ENCODE measurements at places on chromosomes 6 and 20.

DNA sequence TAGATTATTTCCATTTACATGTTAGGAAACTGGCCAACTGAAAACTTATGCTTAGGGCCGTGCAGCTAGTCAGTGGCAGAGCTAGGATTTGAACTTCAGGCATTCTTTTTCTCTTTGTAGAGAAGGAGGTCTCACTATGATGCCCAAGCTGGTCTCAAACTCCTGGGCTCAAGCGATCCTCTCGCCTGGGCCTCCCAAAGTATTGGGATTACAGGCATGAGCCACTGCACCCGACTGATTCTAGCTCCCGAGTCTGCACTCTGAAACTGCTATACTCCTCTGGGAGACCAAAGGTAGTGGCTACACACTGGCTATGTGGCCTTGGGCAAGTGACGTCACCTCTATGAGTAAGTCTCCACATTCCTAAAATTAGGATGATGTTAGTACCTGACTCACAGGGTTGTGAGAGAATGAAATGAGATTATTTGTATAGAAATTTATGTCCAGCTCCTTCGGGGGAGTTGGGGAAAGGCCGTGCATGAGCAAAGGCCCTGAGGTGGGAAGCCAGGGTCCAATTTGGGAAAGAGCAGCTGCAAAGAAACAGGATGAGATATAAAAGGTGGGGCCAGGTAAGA lies 6.4 kb downstream of the PLTP start:
- no peak for DNase-seq

- no peak for DNase-seq
These were observed 8.3 kb downstream of the CD109 start for GRCh38 chr6:73704260-73704659.

- no peak for DNase-seq
These were observed 59.5 kb downstream of the NINL start for GRCh38 chr20:25525867-25526266.

DNA sequence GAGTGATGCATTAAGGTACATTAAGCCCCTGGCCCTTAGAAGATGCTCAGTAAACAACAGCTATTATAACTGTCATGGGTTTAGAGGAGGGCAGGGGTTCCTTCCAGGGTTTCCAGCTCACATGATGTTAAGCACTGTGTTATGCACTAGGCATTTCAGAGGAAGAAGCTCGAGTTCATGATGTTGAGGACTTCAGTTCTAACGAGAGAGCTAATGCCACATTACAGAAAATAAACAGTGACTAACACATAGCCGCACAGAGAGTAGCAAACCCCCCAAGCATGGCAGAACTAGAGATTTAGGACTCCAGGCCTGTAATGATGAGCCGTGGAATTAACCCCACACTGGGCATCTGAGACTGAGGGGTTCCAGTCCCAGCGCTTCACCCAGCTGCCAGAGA lies 105.2 kb downstream of the UNC5CL start:
- no peak for DNase-seq

DNA sequence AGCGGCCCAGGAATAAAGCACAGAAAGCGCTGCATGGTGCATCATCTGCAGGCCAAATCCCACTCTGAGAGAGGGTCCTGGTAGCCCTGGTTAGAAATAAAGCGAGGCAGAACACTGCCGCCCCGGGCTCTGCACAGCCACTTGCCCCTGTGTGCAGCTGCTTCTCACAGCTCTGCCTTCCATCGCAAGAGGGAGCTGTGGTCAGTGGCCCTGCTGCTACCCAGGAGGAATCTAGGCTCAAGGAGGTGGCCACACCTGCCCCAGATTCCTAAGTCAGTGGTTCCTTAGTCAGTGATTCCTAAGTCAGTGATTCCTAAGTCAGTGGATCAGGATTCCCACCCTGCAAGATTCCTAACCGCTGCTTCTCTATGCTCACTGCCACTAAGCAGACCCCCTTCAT lies 8.8 kb downstream of the CDH4 start:
- DNase-seq: no peak

DNA sequence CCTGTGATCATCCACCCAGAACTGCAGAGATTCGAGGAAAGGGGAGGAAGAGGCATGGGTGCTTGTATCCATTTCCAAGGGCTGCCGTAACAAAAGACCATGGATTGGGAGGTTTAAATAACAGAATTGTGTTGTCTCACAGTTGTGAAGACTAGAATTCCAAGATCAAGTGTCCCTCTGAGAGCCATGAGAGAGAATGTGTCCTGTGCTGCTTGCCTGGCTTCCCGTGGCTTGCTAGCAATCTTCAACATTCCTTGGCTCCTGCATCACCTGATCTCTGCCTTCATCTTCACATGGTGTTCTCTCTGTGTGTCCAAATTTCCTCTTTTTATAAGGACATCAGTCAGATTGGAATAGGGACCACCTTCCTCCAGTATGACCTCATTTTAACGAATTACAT lies 69.8 kb downstream of the CDC40 start:
- DNase-seq: no peak

- no peak for DNase-seq
These were observed 35.0 kb downstream of the FAM162B start for GRCh38 chr6:116730513-116730912.

DNA sequence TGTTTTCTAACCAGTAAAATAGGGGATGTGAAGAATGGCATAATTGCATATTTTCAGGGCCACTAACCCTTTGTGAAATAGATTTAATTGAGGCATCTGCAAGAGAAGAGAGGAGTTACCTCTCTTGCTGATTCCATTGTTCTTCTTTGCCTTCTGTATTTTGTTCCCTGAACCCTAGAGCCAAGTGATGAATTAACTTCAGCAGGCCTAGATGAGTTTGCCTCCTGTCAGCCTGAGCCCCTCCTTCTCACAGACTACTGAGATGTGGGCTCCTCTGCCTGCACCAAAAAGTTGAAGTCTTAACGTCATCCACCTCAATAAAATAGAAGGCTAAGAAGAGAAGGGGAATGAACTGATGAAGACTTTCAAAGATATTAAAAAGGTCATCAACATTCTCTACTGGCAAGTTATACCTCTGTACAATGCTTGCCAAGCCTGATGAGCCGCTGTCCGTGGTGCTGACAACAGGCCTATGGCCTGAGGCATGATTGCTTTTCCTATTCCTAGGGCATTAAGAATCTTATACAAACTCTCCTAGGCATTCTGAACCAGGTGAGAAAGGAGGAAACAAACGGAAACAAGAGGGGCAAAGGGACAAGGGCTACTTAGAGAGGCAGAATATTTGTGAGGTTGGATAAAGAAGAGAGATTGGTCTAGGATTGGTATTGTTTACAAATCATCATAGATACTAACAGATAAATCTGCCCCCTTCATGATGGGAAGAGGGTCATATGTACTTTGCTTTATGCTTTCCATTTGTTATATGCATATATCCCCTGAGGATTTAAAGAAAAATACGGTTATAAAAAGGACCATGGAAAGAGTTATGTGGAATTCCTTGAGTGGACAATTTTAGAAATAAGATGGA lies 46.8 kb downstream of the CD24 start:
- DNase-seq: no peak

- DNase-seq: no peak
These were observed 33.9 kb upstream of the MBOAT1 start for GRCh38 chr6:20246125-20246524.

GRCh38 chr6:129818251-129818650 lies 42.9 kb downstream of the TMEM244 start:
- DNase-seq: no peak

GRCh38 chr20:22586645-22587310 lies 2.4 kb upstream of the FOXA2 start:
- DNase-seq: no peak

DNA sequence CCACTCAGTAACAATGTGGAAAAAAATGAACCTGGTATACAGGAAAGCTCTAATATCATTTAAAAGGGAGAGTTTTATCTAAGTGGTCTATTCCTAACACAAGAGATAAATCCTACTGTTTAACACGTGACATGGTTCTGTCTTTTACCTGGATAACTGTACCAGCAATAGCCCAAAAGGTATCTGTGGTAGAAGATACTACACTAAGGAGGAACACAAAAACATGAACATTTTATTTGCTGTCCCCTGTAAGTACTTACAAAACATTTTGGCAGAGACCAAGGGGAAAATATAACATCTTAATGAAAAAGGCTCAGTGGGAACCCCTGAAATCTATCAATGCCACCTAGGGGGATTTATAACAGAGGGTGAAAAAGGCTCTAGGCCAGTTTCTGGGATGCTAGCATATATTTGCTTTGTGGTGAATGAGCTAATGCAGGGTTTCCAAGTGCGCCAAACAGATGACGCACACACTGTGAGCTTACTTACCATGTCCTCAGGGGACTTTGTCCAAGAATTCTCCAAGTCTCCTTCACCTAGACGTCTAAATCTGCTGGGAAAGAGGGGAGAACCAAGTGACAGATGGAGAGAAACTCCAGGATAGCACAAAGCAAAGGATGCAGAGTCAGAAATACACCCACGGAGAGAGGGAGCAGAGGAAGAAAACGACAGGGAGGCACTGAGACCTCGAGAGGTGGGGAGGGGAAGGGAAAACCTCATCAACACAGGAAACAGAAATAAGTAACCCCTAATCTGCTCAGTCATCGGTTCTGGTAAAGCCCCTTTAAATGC lies 147.9 kb upstream of the PRND start:
- DNase-seq: no peak

DNA sequence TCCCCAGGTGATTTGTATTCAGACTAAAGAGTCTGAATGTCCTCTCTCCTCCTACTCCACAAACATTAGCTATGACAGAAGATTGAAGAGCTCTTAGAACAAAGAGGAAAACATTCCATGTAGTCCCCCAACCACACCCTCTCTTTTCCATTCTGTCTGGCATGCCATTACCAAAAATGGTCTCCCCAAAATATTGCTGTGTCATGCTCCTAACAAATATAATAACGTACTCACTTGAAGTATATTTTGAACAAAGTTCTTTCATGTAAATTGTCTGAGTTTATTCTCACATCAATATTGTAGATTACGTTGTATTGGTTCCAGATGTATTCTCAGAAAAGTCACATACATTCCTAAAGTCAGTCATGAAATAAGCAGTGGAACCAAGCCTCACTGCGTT lies 467.3 kb upstream of the IRAK1BP1 start:
- DNase-seq: no peak

GRCh38 chr6:168699631-168700295 lies 258.8 kb downstream of the SMOC2 start:
- no peak for DNase-seq

DNA sequence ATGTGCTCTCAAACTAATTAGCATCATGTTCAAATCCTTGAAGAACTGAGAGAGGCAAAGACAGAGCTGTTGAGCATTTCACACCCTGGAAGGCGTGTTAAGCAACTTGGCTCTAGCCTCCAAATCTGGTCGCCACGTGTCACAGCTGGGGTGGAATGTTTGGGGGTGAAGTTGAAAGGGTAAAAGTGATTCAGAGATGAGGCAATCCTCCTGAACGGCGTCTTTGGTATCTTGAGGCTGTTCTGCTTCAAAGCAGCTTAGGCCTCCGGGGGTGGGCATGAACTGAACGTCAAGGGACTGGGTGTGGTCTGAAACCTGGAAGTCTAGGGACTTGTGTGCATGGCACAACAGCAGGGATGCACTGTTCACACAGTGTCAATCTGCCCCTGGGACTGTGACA lies 62.3 kb downstream of the TRAM2 start:
- no peak for DNase-seq

GRCh38 chr6:107132330-107132954 lies 17.1 kb upstream of the BEND3 start:
- no peak for DNase-seq

GRCh38 chr6:38259736-38260135 lies 380.0 kb downstream of the BTBD9 start:
- no peak for DNase-seq

GRCh38 chr20:11000416-11000815 lies 326.6 kb upstream of the JAG1 start:
- DNase-seq: no peak

DNA sequence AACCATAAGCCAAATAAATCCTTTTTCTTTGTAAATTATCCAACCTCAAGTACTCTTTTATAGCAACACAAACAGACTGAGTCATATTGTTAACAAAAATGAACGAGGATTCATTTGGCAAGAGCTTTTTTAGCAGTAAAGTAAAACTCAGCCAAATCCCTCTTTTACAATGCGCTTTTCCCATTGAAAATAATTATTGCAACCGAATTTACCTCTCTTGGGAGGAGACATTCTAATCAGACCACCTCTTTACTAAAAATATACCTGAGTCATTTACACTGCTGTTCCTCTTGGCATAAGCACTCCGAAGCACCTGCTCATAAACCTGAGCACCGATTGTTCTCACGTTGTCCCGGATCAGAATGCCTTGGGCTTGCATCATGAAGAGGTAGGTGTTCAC lies 57.4 kb downstream of the B4GALT5 start:
- DNase-seq: no peak

- no peak for DNase-seq
These were observed 32.8 kb downstream of the TNXB start for GRCh38 chr6:32076321-32076809.

DNA sequence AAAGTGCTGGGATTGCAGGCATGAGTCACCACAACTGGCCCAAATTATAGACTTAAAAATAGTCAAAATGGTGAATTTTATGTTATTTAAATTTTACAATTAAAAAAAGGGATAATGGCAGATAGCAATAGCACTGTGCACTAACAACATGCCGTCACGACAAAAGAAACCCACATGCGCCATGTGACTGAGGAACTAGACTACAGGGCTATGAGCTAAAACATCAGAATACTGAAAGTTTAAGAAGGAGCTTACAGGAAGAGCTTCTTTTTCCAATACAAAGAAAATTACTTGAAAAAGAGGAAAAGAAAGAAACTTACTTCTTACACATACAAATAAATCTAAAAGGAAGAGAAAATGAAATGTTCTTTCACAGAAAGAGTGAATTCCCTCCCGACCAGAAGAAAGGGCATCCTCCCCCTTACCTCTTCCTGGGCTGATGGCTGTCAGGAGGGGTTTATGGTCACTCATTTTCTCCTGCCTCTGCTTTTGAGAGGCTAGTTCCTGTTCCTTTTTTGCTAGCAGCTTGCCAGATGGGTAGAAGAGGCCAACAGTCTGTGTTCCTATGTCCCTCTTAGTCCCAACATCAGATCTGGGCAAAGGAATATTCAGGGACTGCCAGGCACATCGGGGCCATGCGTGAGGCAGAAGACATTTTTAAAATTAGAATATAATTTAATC lies 54.5 kb downstream of the DZANK1 start:
- DNase-seq: no peak

DNA sequence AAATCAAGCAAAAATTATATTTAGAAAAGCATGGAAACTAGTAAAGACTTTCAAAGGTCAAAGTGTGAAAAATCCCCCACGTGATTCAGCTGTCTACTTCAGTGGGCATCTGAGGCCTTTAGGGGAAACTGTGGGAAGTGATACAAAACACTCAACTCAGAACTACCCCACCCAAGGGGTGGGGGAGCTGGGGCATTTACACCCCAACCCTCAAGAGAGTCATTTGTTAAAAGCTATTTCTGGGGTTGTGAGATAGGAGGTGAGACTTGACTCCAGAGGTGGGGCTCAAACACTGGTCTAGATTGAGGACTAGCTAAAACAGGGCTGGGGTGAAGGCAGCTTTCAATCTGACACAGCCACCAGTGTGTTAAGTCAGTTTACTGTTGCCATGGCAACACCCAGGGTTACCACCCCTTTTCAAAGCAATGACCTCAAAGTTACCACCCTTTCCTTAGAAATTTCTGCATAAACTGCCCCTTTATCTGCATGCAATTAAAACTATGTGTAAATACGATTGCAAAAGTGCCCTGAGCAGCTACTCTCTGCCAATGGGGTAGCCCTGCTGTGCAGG lies 9.9 kb upstream of the GTSF1L start:
- DNase-seq: no peak

Data from activated naive CD4-positive, alpha-beta T cell (primary cell).